ENCODE measurements at places on chromosomes 11 and 22.

DNA sequence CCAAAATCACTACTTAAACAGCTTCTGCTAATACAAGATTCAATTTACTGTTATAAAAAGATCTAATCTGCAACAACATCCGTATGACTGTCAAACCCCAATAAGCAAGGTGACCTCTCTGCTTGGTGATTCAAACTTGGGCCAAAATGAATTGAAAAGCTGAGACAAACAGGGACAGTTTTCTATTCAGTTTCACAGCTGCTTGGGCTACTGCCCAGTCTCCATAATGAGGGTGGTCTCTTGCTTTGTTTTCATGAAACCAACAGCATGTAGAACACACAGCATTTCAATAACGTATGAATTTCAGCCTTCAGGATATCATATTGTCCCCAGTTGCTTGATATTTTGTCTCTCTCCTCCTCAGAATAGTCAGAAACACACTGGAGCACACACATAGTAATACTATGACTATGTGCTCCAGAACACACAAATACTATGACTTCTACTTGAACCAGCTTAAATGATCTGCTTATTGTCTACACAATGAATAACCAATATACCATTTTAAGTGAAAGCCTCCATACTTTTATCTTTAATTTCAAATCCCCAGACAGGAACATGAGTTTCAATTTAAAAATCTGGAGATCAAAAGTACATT, 285.0 kb downstream of the TTC28 start:
- no peak for DNase-seq

GRCh38 chr11:92245700-92246271, 21.2 kb downstream of the FAT3 start:
- no peak for DNase-seq

GRCh38 chr11:13923182-13923581, 39.3 kb upstream of the SPON1 start:
- DNase-seq = no peak

DNA sequence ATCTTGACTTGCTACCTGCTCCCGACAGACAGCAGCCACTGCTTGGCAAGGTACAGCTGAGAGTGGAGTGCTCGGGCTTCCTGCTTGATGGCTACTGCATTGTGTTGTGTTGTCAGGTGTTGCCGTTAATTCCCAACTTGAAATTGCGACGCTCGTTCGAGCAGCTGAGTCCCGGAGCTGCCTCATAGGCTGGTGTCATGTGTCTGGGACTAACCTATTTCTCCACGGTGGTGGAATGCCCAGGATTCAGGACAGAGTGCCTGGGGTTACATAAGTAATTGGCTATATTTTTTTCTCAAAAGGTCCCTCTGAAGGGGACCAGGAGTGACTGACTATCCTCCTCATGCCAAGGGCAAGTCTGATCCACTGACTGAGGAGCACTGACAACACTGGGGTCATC, 18.5 kb downstream of the COMMD9 start:
- no peak for DNase-seq

DNA sequence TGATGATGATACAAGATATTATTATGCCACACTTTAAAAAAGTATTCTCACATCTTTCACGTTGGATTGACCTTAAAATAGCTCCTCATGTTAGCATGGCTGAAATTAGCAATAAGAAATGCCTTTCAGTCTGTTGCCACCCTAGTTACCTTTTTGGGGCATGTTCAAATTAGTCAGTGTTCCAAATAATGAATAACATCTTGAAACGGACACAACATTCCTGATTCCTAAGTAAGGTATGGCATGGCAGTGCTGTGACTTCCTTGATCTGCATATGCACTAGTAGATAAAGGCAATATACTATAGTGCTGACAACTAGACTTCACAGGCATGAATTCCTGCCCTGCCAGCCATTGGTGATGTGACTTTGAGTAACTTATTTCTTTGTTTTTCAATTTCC, 914.5 kb downstream of the METTL15 start:
- no peak for DNase-seq

GRCh38 chr11:106311531-106312230, 234.2 kb downstream of the AASDHPPT start:
- no peak for DNase-seq

DNA sequence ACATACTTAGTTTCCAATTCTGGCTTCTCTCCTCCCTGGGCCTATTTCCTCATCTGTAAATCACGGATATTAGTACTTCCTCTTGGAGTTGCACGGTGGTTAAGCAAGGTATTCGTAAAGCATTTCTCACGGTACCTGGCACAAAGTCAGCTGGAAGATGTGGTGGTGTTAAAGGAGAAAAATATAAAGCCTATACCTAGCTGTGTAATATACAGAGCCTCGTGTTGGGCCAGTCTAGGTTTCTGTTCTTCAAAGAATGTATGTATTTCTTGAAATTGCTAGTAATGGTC, 47.2 kb downstream of the DBX1 start:
- no peak for DNase-seq

Measured in CD4-positive, alpha-beta T cell treated with Interferon gamma for 1 hour (primary cell).